ENCODE measurements at places on chromosomes 3 and 15.

DNA sequence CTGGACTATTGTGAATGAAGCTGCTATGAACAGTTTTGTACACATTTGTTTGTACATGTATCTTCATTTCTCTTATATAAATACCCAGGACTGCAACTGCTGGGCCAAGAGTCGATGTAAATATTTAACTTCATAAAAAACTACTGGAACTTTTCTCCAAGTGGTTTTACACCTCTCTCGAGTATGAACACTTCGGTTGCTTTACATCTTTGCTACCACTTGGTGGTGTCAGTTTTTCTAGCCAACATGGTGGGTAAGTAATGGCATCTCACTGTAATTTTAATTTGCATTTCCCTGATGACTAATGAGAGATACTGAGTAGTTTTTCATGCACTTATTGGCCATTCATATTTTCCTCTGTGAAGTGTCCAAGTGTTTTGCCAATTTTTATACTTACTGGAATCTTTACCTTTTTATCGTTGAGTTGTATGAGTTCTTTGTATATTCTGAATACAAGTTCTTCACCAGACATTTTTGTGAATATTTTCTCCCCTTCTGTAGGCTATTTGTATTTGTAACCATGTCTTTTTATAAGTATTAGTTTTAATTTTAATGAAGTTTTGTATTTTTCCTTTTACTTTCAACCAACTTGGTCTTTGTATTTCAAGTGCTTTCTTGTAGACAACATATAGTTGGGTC is 44.4 kb downstream of the PCOLCE2 start:
- no peak for DNase-seq

DNA sequence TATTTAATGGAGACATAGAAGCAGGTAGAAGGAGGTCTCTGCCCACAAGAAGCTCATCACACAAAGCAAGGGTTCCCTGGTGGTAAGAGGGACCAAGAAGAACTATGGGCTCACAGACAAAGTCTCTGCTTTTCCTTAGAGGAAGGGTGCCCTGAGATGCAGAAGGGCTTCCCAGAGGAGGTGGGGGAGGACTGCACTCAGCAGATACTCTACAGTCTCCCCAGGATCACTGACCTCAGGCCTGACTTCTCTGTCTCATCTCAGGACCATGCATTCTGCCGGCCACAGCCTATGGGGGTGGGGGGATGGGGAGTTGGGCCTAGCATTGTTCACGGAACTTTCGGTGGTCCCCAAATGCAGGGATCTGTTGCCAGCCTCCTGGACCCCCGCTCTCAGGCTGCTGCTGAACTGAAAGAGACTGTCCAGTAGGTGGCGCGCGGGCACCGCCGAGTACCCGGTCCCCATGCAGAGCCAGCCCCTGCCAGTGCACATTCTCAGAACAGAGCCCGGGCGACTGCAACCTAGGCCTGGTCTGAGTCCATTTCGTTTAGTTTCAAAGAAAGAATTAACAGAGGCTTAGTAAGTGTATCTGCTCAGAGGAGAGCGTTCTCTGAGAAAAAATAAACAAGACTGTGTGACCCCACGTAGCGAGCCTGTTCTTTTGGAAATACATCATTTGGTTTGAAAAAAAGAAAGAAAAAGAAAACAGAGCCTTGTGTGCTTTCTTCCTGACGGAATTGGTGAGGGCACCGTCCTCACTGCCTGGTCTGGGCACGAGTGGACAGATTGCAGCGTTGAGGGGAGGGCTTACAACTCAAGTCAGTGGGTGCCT is 74.1 kb downstream of the LRTM1 start:
- no peak for DNase-seq

GRCh38 chr3:42192334-42193200 is 73.4 kb downstream of the CCK start:
- no peak for DNase-seq

- no peak for DNase-seq
Observed at GRCh38 chr3:172135820-172136219, 96.4 kb downstream of the FNDC3B start.

DNA sequence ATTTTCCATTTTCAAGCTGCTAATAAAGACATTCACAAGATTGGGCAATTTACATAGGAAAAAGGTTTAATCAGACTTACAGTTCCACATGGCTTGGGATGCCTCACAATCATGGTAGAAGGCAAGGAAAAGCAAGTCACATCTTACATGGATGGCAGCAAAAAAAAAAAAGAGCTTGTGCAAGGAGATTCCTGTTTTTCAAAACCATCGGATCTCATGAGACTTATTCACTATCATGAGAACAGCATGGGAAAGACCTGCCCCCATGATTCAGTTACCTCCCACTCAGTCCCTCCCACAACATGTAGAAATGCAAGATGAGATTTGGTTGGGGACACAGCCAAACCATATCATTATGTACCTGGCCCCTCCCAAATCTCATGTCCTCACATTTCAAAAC is 202.0 kb downstream of the FNDC3B start:
- no peak for DNase-seq

- no peak for DNase-seq
Observed at GRCh38 chr3:25257026-25257425, 171.0 kb upstream of the RARB start.

DNA sequence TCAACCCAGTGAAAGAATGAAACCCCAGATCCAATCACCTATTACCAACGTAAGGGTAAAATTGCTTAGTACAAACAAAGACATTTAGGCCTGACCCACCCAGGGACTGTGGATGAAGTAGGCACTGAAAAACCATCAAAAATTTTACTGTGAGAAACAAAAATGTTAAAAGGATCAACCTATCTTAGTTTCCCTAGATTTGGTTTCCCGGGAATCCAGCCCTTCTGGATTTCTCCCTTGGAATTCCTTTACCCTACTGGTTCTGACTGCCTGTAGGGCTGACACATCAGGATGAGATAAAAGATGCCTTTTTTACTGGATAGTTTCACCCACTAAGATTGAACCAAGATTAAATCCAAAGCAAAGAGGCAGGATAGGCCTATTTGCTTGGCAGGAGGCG is 102.7 kb downstream of the SCAPER start:
- DNase-seq: no peak

GRCh38 chr15:72724028-72724427 is 38.0 kb downstream of the BBS4 start:
- DNase-seq: no peak

GRCh38 chr3:95302044-95302443 is 1239.2 kb downstream of the NSUN3 start:
- no peak for DNase-seq

DNA sequence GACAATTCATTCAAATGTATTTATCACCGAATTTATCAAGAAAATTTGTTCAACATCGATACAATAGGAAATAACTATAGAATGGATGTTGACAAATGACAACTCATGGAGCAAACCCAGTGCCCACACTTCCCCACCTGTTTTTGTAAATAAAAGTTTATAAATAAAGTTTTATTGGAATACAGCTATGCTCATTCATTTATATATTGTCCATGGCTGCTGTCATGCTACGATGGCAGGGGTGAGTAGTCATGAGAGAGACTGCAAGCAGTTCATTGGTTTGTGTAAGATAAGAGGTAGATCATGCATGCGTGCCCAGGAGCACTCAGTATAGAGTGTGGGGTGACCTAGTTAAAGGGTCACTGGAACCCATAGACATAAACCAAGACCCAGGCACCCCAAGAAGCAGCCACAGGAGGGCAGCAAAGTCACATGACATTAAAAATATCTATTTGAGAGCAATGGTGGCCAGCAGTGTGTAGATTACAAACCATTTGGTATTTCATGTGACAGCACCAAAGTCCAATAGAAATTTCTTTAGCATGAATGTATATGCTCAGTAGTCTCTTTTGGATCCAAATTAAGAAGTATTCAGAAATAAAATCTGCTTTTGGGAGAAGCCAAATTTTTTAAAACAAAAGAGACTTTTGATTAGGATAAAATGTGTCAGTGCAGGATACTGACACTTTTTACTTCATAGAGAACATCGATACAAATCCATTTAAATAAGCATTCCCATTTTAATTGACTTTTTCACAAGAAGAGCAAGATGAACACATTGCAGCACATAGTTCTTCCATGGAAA is 794.8 kb downstream of the MCTP2 start:
- no peak for DNase-seq

DNA sequence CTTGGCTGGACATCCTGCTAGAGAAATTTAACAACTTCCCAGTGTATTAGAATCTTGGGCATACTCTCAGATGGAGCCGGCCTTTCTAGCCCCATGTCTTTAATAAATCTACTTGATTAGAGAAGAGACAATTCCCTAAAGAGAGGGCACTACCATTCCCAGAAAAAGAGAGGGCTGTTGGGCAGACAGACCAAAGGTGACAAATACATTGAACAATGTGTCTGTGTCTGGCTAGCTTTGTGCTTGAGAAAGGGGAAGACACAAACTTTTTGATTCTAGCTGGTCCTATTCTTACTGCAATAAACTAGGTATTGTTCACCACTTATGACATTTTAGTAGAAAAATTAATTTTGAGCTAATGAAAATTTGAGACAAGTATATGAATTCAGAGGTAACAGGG is 57.7 kb downstream of the DUT start:
- no peak for DNase-seq

DNA sequence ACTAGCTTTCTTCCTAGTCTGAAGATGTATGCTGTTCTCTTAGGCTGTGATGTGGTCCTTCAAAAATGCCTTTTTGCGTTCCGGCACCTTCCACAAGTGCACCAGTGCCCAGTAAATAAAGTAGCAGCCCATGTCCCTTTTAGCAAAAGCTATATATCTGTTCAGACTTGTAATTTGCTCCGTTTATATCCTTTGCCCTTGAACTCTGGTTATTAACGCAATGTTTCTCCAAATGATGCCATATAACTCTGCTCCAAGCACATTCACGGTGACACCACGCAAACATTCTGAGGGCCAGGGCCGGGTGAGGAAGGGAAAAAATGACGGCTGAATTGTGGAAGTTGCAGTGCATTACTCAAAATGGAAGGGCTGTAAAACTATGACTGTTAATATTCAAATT is 1001.1 kb upstream of the NR2F2 start:
- no peak for DNase-seq

DNA sequence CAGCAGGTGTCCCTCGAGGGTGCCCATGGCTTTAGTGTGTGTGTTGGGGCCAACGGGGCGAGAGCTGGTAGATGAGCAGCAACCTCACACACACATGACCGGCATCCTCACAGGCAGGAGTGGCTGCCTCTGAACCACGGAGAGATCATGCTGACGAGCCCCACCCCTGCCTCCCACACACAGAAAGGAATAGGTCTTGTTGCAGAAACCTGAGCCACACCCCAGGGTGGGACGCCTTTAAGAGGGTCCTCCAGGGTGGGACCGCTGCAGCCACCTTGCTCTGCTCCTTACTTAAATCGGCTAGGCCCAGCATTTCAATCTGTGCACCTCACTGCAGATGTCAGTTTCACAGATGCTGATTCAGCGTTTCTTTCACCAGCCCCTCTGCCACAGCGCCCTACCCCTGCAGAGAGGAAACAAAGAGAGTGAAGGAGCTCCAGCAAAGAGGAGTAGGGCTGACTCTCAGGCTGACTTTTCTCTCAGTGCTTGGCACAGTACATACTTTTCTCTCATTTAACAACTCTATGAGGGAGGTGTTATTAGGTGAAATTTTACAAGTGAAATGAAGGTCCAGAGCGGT is 61.2 kb upstream of the EPHB3 start:
- DNase-seq: no peak

DNA sequence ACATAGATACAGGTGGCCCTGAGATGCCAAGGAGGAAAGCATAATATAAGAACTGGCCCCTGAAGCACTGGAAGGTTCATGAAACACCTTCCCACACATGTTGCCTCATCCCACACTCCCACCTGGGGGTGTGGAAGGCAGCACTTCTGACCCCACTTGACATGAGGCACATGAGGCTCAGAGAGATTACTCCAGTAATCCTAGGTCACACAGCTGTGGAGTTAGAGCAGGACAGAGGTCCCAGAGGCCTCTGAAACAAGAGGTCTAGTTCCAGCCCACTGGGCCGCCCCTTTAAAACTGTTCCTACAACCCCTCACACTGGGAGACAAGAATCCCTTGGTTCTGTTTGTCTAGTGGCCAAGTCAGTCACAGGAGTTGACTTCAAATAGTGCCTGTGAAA is 7.2 kb downstream of the SSUH2 start:
- no peak for DNase-seq

DNA sequence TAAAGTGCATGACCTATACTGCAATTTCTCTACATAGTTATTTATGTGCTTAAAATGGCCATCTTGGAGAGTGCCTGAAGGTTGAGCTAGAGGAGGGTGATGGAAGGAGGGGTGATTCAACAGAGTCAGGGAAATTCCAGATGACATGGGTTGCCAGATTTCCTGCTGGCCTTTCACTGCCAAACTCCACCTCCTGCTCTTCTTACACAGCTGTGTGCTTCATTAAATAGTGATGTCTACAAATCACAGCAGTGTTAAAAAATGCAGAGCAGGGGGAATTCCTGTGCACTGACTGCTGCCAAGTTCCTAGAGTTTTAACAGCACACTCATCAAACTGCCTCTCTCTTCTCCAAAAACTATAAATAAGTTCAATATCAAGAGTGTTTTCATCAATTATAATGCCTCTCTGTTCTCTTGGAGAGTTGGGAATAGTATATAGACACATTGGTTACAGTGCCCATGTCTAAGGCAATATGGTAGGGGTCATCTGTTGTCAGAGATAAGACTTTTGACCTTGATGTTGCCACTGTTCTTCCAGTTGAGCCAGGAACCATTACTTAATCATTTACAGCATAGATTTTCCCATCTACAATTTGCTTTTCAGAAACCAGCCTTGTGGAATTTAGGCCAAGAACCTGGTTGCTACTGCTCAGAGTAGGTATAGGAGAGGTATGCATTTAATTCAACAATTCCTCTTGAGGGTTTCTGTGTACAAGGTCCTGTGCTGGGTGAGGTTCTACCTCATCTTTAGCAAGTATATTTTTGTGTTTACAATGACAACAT is 79.6 kb downstream of the TP63 start:
- peak; percentile 49 for DNase-seq

- DNase-seq: no peak
Observed at GRCh38 chr15:56261854-56262509, 18.3 kb upstream of the RFX7 start.

GRCh38 chr3:49349348-49350114 is 8.6 kb downstream of the GPX1 start:
- no peak for DNase-seq

- no peak for DNase-seq
Observed at GRCh38 chr3:97684490-97684889, 80.1 kb upstream of the ARL6 start.

DNA sequence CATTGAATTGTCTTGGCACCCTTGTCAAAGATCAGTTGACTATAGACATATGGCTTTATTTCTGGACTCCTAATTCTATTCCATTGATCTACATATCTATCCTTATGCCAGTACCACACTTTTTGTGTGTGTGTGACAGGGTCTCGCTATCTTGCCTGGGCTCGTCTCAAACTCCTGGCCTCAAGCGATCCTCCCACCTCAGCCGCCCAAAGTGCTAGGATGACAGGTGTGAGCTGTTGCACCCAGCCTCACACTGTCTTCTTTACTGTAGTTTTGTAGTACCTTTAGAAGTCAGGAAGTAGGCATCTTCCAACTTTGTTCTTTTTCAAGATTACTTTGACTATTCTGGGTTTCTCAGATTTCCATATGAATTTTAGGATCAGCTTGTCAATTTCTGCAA is 24.3 kb downstream of the CDAN1 start:
- DNase-seq: no peak

Measured in left renal cortex interstitium (tissue), 4 donors.